ENCODE measurements at places on chromosomes 1 and 21.

DNA sequence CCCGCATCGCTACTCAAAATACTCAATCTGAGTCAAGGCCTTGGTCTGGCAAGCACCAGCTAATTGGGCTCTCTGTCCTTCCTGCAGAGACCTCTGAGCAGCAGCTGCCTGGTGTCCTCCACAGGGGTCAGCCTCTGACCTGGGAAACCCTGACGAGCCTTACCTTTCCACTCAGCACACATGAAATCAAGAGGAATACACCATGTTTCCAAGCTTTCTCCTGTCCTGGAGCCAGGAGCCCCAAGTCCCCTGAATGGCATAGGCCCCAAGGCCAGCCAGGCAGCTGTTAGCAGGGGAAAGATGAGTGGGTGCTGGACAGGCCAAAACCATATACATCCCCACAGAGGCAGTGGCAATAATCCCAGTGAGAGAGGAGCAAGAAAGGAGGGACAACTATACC, 27.2 kb upstream of the TSPEAR start:
- no peak for DNase-seq

DNA sequence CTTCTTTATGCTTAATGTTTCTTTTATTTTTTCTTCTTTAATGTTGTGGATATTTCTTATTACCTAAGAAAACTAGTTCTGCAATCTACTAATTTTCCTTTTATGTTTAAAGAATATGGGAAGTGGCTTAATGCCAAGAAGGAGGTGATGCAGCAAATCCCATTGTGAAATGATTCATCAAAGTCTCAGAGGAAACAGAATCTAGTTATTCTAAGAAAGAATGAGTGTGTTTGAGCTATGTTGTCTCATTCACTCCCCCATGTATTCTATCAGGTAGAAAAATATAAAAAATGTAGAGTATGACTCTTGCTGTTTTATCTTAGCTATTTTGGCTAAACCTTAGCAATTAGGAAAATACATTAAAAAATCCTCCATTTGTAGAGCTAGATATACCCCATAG, 659.9 kb upstream of the RGS18 start:
- DNase-seq, result no peak

- no peak for DNase-seq
Observed at GRCh38 chr1:218711884-218712674, 366.9 kb downstream of the TGFB2 start.

- peak; percentile 74 for DNase-seq
Observed at GRCh38 chr1:44652445-44653106, 21.7 kb downstream of the TMEM53 start.

DNA sequence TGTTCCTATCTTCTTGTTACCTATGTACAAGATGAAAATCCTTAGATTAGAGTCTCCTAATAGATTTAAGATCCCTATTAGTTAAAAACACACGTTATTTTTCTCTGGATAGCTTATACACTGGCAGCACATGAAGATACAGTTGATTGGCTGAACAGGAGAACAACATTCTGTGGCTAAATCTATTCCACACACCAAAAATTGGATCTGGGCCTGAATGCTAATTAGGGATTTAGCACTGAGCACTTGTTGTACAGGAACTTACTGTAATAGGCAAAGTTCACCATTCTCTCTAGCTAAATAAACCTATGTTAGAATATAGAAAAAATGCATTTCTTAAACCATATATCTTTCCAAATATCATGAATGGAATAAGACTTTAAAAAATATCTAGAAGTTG, 117.1 kb upstream of the PTGFR start:
- DNase-seq, result no peak

- DNase-seq, result no peak
Observed at GRCh38 chr1:233033361-233033760, 83.0 kb downstream of the NTPCR start.

- DNase-seq, result no peak
Observed at GRCh38 chr1:29120367-29120766, 3.3 kb downstream of the TMEM200B start.

DNA sequence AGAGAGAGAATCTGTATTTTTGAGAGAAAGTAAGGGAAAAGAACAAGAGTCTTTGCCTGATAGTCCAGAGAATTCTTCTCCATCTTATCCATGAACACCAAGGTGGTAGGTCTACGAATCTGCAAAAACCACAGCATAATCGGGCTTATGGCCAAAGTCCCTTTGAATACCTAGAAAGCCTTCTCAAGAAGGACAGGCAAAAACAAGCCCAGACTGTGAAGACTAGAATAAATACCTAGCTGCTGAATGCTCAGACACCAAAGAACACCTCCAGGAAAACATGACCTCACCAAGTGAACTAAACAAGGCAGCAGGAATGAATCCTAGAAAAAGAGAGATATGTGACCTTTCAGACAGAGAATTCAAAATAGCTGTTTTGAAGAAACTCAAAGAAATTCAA, 79.2 kb downstream of the HFM1 start:
- DNase-seq, result no peak

DNA sequence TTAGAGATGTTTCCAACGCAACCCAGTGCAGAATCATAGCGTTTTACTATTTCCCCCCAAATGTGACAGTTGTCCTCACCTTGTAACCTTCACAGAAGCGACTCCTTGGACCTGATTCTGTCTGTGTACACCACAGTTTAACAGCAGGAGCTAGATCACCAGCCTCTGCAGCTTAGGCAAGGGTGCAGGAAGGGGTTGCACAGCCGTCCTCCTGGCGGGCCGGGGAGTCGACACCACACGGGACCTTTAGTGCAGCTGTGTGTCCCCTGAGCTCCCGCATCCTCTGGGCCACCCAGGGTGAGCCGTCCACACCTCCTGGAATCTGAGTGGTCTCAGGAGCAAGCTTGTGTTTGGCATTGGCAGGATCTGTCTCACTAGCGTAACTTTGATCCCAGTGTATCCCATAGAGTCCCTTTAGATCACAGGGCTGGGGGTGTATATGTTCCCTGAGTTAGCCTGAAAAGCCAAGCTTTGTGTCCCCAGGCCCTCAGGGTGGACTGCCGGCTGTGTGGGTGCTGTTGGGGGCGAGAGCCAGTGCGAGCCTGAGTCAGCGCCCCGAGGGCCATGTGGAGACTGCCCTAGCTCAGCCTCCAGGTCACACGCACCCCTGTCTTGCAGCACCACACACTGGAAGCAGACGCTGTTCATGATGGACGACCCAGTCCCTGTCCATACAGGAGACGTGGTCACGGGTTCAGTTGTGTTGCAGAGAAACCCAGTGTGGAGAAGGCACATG, 27.5 kb downstream of the PRMT2 start:
- no peak for DNase-seq

DNA sequence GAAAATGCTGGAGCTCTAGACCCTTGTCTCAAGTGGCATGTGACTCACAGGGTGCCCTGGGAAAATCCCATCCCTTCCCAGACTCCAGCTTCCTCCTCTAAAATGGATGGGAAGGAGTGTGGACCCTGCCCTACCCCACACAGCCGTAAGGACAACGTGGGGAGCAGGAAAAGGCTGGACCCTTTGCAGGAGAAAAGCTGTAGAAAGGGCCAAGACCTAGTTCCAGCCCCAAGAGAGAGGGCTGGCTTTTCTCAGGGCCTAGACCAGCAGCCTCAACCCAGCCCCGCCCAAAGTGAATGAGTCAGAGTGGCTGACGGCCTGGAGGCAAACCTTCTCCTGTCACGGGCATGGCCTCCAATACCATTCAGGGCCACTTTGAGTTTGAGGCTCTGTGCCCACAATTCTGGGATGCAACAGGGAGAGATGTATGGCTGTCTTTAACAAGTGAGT, 1.1 kb downstream of the LAMB3 start:
- DNase-seq, result peak; percentile 37
